ENCODE measurements at places on chromosomes 5 and 9.

- peak; percentile 42 for DNase-seq
Measured at GRCh38 chr9:76438841-76439588, 20.0 kb upstream of the GCNT1 start.

DNA sequence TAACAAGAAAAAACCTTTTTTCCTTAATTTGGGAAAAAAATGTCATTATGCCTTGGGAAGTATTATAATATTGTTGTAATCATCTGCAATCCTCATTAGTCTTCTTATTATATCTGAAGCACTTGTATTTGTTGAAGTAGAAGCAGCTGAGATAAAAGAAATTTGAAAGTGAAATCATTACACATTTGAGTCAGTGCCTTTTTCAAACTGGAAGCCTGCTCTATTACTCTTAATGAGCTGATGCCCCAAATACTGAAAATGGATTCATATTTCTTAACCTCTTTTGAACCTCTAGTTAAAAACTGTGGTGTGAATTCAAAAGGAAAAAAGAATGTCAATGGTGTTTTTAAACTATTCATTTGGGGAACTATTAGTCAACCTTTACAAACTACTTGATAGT, 1027.7 kb downstream of the NR2F1-AS1 start:
- DNase-seq = no peak

GRCh38 chr9:130467316-130467715, 22.6 kb downstream of the ASS1 start:
- DNase-seq = no peak

DNA sequence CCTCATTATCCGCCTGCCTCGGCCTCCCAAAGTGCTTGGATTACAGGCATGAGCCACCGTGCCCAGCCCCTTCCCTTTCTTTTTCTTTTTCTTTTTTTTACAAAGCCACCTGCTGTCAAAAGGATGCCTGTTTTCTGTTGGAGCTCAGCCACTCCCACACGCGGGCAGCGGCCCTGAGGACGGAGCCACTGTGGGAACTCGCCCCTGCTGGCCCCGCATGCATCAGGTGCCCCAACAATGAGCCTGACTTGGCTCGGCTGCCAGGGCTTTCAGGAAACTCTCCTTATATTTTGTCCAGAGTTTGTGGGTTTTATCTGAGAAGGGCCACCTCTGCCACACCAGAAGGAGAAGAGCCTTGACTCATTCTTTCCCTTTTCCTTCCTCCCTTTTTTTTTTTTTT, 37.1 kb upstream of the LRRC14B start:
- DNase-seq = no peak

DNA sequence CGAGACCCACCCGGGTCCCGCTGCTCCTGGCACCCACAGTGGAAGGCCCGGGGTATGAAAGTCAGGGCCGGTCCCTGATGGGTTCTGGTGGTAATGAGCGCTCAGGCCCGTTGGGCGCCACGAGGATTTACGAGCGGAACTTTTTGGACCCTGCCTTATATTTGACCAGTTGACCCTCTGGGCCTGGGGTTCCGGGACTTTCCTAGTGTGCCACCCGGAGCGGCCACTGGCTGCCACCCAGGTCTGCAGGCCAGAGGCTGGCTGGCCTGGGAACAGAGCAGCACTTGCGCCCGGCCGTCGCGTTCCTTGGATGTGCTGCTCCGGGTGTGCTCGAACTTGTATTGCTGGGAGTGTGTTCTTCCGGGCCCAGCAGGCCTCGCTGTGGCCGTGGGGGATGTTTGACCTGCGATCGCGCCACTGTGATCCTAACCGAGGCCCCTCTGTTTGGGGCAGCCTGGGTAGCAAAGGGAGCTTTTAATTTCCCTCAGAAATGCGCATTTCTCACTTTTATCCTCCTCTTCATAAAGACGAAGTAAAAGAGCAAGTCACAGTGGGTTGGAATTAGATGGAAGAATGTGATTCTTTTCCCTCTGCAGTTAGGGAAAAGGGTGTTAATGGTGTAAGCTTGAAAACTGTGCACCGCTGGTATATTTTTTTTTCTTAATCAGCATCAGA, 1.2 kb downstream of the F2RL1 start:
- DNase-seq = no peak

GRCh38 chr5:54602475-54602874, 84.9 kb downstream of the SNX18 start:
- DNase-seq = no peak

DNA sequence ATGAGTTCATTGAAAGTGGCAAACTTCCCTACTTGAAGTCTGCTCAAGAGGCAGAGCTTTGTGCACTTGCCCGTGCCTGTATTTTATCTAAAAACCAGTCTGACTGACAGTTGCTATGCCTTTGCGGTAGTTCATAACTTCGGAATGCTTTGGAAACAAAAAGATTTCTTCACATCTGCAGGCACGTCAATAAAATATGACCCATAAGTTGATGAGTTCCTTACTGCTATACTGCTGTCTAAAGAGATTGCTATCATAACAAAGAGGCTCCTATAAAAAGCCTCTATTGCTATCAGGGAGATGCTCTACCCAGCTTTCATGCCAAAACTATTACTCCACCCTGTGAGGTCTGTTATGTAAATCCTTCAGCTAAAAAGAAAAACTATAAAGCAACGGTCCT, 25.4 kb upstream of the RNF20 start:
- no peak for DNase-seq

GRCh38 chr5:10447041-10447440, 5.4 kb downstream of the ROPN1L start:
- no peak for DNase-seq

DNA sequence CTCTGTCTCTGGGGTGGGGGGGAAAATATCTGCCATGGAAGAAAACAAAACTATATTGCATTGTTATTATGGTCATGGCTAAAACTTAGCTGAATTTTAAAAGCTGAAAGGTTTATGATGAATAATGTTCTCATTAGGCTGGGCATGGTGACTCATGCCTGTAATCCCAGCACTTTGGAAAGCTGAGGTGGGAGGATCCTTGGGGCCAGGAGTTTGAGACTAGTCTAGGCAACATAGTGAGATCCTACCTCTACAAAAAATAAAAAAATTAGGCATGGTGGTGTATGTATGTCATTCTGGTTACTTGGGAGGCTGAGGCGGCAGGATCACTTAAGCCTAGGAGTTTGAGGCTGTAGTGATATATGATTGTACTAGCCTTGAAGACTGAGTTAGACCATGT, 44.5 kb downstream of the IPO11 start:
- DNase-seq = no peak

- no peak for DNase-seq
Measured at GRCh38 chr5:69090158-69090557, 3.7 kb upstream of the SLC30A5 start.

DNA sequence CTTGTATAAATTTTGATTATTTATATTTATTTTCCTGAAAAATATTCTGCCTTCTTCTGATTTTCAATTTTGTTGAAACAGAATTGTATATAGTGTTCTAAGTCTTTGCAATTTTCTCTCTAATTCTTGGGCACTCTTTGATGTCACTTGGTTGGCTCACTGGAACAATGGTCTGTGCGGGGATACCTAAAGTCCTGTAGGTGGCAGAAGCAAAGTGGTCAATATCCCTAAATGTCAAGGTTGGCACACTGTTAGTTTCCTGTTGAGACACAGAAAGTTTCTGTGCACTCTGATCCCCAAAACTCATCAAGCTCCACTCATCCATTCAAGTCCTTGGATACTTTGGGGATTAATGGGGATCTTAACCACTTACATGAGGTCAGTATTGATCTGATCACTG, 480.8 kb upstream of the CCNG1 start:
- no peak for DNase-seq

- no peak for DNase-seq
Measured at GRCh38 chr5:157232706-157233105, 33.2 kb upstream of the CYFIP2 start.

GRCh38 chr5:176533390-176533789, 3.8 kb downstream of the RNF44 start:
- DNase-seq = no peak

GRCh38 chr5:36680066-36680465, 73.7 kb downstream of the SLC1A3 start:
- no peak for DNase-seq

DNA sequence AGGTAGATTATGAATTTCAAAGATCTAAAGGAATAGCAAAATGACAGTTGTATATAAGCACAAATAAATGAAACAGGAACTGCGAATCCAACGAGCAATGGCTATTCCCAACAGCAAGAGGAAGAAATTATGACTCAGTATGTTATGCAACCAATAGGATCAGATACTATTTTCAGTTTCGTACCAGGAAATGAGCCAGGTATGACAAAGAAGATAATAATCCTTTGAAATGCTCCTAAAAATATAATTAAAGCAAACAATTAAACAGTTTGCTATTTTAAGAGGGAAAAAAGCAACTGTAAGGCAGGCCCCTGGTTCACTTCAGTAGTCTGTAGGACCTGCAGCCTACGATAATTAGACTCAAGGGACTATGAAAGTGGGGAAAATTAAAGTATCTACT, 58.9 kb downstream of the AUH start:
- no peak for DNase-seq

DNA sequence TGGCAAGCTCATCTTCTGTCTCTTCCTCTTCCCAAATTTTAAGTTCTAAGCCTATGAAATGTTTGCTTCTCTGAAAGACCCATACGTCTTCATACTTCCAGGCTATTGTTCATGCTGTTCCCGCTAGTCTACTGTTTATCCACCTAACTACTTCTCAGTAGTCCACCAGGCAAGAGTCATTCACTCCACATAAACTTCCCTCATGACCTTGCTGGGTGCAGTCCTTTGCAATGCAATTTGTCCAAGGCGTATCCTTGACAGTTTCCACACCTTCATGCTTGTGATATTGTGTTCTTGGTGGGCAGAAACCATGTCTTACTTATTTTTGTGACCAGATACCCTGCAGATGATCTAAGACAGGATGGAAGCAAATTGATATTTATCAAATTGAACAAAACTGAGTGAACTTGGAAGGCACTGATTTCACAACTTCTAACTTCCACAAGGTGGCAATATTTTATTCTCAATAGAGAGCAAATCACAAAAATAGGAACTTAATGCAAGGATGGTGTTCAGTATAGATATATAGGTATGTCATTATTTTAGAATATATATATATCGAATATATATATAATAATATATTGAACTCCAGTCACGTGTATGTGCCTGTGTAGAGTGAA, 30.3 kb downstream of the TYRP1 start:
- DNase-seq = no peak

DNA sequence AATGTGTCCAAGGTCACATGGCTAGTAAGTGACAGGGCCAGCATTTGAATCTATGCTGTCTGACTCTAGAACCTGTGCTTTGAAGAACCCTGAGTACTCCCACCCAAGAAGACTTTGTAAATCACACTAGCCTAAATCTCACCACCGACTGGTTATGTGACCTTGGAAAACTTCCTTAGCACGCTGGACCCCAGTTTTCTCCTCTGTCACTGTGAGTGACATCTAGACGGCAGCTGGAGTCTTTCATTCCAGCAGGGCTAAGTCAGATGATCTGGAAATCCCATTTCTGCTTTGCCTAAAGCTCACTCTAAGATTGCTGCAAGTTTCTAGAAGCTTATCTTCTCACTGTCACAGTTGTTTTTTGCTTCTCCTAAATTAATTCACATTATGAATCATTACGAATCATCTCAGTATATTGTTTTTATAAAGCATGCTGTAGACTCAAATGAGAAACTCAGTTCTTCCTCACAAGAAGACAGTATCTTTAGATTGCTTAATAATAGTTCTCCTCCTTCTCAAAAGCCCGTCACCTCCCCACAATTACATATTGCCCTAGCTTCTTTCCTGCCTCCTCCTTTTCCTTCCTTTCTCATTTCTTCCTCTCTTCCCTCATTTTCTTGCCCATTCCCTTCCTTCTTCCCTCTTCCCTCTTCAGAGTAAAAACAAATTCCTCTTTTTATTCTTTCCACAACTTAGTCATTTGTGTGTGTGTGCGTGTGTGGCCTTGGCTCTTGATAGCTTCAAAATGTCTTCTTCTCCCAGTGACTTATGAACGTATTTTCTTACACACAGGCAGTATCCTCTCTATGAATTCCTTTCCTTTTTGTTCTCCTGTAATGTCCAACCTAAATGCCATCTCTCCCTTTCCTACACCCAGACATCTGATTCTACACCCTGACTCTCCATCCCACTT, 16.8 kb downstream of the ALDOB start:
- no peak for DNase-seq
